T-helper 17 cell (primary cell): ENCODE measurements at places on chromosomes 3 and 15.

GRCh38 chr3:159919873-159920272 lies 68.8 kb upstream of the IL12A start:
- no peak overlapping the region for H3K27ac ChIP-seq
- peaks cover 10% of the 10 kb centered on the region for H3K27me3 ChIP-seq
- no peaks in the 10 kb centered on the region for H3K4me1 ChIP-seq
- no peak overlapping the region for H3K4me3 ChIP-seq
- DNase-seq: no peak
- H3K36me3 ChIP-seq: no peaks in the 10 kb centered on the region

DNA sequence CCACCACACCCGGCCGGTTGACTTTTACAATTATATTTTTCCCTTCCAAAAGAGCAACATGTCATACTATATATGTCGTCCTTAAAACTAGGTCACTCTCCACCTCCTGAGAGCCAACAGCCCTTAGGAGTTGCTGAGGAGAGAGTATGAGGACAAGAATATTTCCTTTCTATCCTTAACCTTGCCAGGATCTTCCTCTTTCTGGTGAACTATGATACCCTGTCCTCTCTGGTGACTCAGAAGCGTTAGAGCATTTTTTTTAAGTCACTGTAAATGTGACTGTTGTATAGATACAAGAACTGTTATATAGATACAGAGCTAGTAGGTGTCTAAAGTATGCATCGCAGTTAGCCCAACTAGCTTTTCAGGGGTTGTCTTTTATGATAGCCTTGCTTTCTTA lies 33.7 kb upstream of the MTHFS start:
- H3K36me3 ChIP-seq: no peaks in the 10 kb centered on the region
- no peaks in the 10 kb centered on the region for H3K4me1 ChIP-seq
- peaks cover 45% of the 10 kb centered on the region for H3K27me3 ChIP-seq

GRCh38 chr3:39216176-39216790 lies 23.9 kb upstream of the XIRP1 start:
- H3K27me3 ChIP-seq: peaks cover 36% of the 10 kb centered on the region
- no peak overlapping the region for H3K4me3 ChIP-seq
- H3K4me1 ChIP-seq: peaks cover 15% of the 10 kb centered on the region
- no peak overlapping the region for H3K27ac ChIP-seq
- no peak for DNase-seq
- peaks cover 2% of the 10 kb centered on the region for H3K36me3 ChIP-seq

DNA sequence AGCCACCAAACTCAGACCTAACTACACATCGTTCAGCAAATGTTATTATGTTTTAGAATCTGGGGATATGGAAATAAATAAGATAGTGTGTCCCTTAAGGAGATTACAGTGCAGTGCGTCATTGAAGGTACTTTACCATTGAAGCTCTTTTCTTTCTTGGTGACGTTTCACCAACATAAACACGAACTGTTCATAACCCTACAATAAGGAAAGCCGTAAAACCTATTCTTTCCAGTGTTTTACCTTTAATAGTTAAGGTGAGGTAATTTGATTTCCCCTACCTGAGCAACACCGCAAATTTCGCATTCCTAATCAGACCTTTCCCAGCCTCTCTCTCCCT lies 826 bp downstream of the CCDC66 start:
- DNase-seq: no peak
- H3K27ac ChIP-seq: peak overlapping the region; percentile 99
- peak overlapping the region; percentile 96 for H3K4me3 ChIP-seq
- H3K4me1 ChIP-seq: peaks cover 27% of the 10 kb centered on the region
